ENCODE measurements at places on chromosomes 11 and 22.

DNA sequence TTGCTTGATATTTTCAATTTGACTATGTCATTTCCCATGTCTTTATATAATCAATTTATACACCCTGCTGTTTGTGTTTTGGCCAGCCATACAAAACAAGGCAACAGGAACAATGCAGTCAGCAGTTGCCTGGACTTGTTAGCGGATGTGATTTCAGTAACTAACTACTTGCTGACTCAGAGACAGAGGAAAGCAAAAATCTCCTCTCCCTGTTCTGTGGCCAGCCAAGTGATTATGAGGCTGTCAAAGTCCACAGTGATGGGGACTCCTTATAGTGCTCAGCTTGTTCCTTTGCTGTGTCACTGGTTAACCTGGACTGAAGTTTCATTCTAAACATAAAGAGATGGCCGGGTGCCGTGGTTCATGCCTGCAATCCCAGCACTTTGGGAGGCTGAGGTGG lies 32.6 kb upstream of the APLP2 start:
- H3K36me3 ChIP-seq, result no peaks in the 10 kb centered on the region
- no peaks in the 10 kb centered on the region for H3K4me1 ChIP-seq
- peaks cover 5% of the 10 kb centered on the region for H3K27me3 ChIP-seq
- no peak overlapping the region for H3K27ac ChIP-seq

GRCh38 chr11:74937696-74938475 lies 11.0 kb downstream of the XRRA1 start:
- no peak for DNase-seq
- H3K36me3 ChIP-seq, result peaks cover 48% of the 10 kb centered on the region
- H3K27me3 ChIP-seq, result no peaks in the 10 kb centered on the region
- no peak overlapping the region for H3K4me3 ChIP-seq

DNA sequence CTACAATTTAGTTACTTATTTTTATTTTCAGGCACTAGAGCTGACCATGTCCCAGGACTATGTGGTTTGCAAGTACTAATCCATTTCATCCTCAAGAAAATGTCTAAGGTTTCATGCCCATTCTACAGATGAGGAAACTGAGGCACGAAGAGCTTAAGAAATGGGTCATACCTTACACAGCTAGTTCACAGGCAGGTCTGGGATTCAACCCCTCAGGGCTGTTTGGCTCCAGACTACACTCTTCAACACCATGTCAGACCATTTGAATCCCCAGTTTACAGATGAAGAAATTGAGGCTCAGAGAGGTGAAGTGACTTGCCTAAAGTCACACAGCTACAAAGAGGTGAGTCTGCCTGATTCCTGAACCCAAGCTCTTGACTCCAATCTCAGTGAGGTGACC lies 144.1 kb downstream of the MIAT start:
- H3K4me1 ChIP-seq, result no peaks in the 10 kb centered on the region
- DNase-seq, result no peak
- H3K27ac ChIP-seq, result no peak overlapping the region

GRCh38 chr22:49271831-49272230 lies 555.8 kb downstream of the BRD1 start:
- peaks cover 19% of the 10 kb centered on the region for H3K27me3 ChIP-seq
- no peak for DNase-seq
- no peak overlapping the region for H3K4me3 ChIP-seq
- no peaks in the 10 kb centered on the region for H3K4me1 ChIP-seq

DNA sequence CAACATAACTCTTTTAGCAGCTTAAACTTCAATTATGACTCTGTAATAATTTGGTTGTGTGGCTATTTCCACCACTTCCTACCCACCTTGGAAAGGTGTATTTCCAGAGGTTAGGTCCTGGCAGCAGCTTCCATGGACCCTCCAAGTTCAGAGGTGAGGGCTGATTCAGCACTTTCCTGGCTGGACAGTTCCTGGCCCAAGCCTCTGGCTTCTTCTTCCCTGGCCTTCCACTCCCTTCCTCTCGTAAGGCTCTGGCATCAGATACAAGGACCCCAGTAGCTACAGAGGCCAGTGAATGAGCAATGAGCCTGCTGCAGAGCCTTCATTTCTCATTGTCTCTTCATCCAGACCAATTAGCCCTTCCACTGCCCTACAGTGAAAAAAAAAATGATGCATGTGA lies 98.1 kb upstream of the KIRREL3 start:
- H3K4me1 ChIP-seq, result no peaks in the 10 kb centered on the region

DNA sequence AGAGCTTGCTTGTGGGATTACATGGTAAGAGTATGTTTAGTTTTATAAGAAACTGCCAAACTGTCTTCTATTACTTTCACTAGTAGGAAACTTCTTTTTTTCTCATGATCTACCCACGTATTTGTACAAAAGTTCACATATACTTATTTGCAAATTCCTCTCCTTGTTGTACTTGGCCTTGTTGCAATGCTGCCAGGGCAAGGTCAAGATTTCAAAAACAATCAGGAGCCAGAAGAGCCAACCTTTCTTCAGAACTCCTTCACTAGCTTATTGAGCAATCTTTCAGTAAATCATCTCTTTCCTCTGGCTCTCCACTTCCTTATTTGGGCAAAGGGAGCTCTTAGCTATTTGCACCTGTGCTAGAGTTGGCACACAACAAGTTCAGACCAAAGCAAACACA lies 9.7 kb downstream of the SRSF8 start:
- peak; percentile 9 for DNase-seq
- H3K36me3 ChIP-seq, result peaks cover 5% of the 10 kb centered on the region
- H3K27ac ChIP-seq, result no peak overlapping the region
- peaks cover 4% of the 10 kb centered on the region for H3K27me3 ChIP-seq

GRCh38 chr11:9462172-9462799 lies 1.5 kb downstream of the ZNF143 start:
- peaks cover 19% of the 10 kb centered on the region for H3K36me3 ChIP-seq
- DNase-seq, result no peak
- H3K4me1 ChIP-seq, result peaks cover 23% of the 10 kb centered on the region
- peak overlapping the region; percentile 96 for H3K27ac ChIP-seq
- H3K4me3 ChIP-seq, result peak overlapping the region; percentile 92
- H3K27me3 ChIP-seq, result no peaks in the 10 kb centered on the region

- DNase-seq, result no peak
- H3K4me1 ChIP-seq, result peaks cover 8% of the 10 kb centered on the region
- peaks cover 15% of the 10 kb centered on the region for H3K36me3 ChIP-seq
- no peak overlapping the region for H3K4me3 ChIP-seq
- no peaks in the 10 kb centered on the region for H3K27me3 ChIP-seq
Measured at GRCh38 chr22:36136475-36136874, 24.1 kb downstream of the APOL3 start.

DNA sequence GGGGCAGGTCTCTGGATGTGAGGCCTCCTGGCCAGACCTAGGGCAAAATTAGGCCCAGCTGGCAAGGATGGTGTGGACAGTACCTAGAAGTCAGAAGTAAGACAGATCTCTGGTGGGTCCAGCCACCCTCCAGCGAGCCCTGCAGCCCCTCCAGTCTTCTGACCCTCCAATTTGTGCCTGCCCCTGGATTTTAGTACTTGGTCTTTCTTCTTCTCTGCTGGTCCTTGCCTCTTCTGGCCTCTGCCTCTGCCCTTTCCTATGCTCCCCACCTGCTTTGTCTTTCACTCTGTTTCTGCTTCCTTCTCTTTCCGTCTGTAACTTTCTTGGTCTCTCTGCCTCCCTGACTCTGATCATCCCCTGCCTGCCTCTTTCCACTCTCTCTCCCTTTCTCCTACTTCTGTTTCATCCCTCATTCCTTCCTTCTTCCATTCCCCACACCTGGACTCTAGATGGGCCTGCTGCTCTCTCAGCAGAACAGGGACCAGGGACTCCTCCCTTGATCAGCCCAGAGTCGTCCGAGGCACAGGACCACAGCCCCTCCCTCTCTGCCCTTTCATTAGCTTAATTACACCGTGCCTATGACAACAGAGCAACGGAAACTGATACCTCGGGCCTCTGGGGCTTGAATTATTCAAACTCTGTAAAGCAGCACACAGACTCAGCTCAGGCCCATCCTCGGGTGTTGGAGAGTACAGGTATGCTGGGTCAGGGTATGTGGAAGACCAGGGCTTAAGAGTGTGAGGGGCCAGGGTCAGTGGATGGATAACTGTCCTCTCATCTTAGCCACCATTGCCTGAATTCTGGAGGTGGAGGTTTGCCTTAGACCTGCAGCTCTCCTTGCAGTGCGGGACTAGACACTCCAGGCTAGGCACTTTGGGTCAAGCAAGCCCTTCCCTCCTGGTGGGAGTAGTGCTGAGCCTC lies at the start of gene CHRNA10:
CHRNA10 (minus strand) TSS at position 51 of the 921 bp plus-strand sequence. CDS start 72 bp downstream, outside the sequence.
- no peaks in the 10 kb centered on the region for H3K27me3 ChIP-seq
- H3K36me3 ChIP-seq, result peaks cover 30% of the 10 kb centered on the region
- no peak for DNase-seq
- H3K4me3 ChIP-seq, result no peak within 1 kb of the TSS
- H3K27ac ChIP-seq, result peak within 1 kb of the TSS; percentile 58

GRCh38 chr22:30637701-30638114 lies 2.1 kb downstream of the SLC35E4 start:
- H3K36me3 ChIP-seq, result peaks cover 9% of the 10 kb centered on the region
- no peak overlapping the region for H3K27ac ChIP-seq
- peak overlapping the region; percentile 1 for H3K4me3 ChIP-seq
- H3K27me3 ChIP-seq, result no peaks in the 10 kb centered on the region
- DNase-seq, result no peak

- peaks cover 3% of the 10 kb centered on the region for H3K27me3 ChIP-seq
- DNase-seq, result no peak
- H3K27ac ChIP-seq, result no peak overlapping the region
Measured at GRCh38 chr11:133072378-133072777, 459.9 kb downstream of the OPCML start.

DNA sequence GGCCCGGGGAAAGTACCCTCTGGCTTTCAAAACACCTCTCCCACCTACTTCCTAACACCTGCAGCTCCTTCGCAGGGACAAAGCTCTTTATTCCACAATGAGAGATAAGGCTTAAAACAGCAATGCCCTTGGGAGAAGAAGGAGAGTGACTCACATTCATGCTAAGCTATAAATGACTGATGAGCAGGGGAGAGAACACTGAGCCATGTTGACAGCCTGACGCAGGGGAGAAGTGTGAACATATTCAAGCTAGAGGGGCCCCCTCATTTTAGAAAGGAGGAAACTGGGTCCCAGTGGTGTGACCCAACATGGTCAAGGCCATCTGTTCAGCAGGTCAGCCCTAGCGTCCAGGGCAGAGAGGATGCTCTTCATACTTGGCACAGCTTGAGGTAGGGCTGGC lies 171.8 kb downstream of the DSCAML1 start:
- H3K27me3 ChIP-seq, result peaks cover under 1% of the 10 kb centered on the region
- no peaks in the 10 kb centered on the region for H3K36me3 ChIP-seq
- H3K4me3 ChIP-seq, result no peak overlapping the region
- H3K4me1 ChIP-seq, result no peaks in the 10 kb centered on the region
- no peak overlapping the region for H3K27ac ChIP-seq

DNA sequence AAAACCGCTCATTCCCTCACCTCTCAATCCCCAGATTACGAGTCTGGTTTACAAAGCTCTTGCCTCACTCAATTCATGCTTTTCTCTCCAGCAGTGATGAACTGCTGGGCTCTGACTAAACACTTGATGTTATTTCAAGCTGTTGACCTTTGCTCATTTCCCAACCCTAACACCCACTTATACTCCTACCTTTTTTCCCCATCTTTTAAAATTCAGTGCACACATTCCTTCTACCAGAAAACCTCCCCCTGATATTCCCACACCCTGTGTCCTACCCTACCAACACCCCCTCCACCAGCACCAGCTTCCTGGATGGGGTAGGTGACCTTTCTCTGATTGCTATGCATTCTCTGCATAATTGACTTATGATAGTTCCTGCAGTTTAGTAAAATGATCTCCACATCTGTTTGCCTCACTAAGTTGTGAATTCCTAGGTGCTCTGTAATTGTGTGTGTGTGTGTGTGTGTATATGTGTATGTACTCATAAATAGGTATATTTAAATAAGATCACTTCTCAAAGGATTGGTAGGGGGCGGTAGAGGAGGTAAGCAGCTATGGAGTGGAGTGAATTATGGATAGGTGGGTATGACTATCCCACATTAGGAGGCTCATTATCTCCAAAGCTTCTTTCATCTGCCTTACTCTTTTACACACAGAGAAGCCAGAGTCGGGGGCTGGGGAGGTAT lies 842 bp downstream of the HEPACAM start:
- H3K4me1 ChIP-seq, result peaks cover 12% of the 10 kb centered on the region
- H3K4me3 ChIP-seq, result no peak overlapping the region
- H3K27ac ChIP-seq, result no peak overlapping the region
- no peak for DNase-seq

DNA sequence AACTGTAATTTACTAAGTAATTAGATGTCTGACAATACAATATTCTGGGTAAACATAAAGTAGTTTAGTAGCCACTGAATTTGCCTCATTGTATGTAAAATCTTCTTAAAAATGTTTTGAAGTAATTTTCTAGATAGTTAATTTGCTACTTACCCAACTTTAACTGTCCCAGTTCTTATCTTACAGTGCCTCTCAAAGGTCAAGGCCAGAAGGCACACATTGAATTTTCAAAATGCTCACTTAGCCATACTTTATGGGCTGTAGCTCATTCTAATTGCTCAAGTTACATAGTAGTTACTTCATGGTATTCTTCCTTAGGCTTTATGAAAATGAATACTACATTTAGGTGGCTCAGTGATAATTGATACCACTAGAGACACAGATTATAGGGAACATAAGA lies 666.6 kb downstream of the CNTN5 start:
- H3K27ac ChIP-seq, result no peak overlapping the region
- DNase-seq, result no peak
- H3K4me1 ChIP-seq, result no peaks in the 10 kb centered on the region
- H3K27me3 ChIP-seq, result no peaks in the 10 kb centered on the region
- H3K36me3 ChIP-seq, result no peaks in the 10 kb centered on the region

- peaks cover 7% of the 10 kb centered on the region for H3K4me1 ChIP-seq
- H3K4me3 ChIP-seq, result no peak overlapping the region
- DNase-seq, result no peak
- H3K27ac ChIP-seq, result no peak overlapping the region
- peaks cover 21% of the 10 kb centered on the region for H3K27me3 ChIP-seq
- no peaks in the 10 kb centered on the region for H3K36me3 ChIP-seq
Measured at GRCh38 chr22:29139965-29140782, 65.5 kb upstream of the EMID1 start.

DNA sequence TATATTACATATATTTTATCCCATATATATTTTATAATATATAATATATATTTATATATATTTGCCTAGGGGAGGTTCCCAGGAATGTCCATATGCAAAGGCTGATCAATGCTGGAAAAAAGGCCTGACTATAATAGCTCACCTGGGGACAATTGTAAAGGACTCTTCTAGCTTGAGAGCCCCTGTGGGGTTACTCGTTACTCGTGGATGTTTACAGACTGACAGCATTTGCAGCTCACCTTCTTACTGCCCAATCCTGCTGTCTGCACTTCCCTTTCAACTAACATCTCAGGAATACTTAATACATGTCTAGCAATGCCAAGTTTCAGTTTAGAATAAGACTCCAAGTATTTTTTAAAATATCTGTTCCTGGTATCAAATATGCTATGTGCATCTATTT lies 1365.4 kb upstream of the RAG2 start:
- H3K4me1 ChIP-seq, result no peaks in the 10 kb centered on the region
- H3K27ac ChIP-seq, result no peak overlapping the region
- H3K36me3 ChIP-seq, result no peaks in the 10 kb centered on the region
- DNase-seq, result no peak

All from activated CD8-positive, alpha-beta T cell treated with anti-CD3 and anti-CD28 coated beads, Interleukin-2, amount 10 ng/mL, durations not matched to agents 7 days and 5 days (primary cell).